ENCODE measurements at places on chromosomes 3 and 15.

DNA sequence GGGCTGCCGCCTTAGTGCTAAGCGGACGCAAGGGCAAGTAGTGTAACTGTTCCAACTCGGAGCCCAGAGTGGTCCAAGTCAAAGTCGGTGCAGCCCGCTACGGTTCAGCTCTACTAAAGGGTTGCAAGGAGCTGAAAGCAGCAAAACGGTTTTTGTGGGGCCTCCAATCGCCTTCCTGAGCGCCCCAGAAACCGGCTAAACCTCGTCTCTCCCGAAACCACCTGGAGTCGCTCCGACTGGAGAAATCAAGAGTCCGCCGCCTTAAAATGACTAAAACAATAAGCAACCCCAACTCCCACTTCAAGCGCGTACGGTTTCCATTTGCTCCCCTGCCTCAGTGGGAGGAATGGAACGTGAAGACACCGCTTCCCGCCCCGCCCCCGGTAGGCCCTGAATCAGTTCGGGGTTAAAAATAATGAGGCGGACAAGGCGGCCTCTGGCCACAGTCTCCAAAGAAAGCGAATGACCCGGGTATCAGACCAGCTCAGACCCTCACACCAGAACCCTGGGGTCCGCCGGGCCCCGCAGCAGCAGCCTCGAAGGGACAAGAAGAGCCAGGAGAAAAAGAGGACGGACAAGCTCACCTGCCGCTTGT is 401 bp downstream of the SEC11A start:
- DNase-seq: no peak

DNA sequence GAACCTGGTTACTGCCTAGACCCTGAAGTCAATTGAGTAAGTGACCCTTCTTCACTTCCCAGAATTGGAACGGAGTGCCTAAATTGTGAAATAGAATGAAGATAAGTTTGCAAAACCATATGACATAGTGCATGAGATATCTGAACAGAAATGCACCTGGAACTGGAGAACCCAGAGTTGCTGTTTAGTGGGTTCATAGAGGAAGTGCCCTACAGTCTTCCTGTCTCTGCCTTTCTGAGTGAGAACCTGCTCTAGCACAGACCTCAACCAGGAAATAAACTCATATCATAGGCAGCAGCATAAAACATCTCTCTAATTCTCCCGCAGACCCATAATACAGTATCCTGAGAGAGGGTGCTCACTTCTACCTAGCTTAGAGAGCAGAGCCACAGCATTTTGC is 82.9 kb downstream of the EOMES start:
- no peak for DNase-seq

DNA sequence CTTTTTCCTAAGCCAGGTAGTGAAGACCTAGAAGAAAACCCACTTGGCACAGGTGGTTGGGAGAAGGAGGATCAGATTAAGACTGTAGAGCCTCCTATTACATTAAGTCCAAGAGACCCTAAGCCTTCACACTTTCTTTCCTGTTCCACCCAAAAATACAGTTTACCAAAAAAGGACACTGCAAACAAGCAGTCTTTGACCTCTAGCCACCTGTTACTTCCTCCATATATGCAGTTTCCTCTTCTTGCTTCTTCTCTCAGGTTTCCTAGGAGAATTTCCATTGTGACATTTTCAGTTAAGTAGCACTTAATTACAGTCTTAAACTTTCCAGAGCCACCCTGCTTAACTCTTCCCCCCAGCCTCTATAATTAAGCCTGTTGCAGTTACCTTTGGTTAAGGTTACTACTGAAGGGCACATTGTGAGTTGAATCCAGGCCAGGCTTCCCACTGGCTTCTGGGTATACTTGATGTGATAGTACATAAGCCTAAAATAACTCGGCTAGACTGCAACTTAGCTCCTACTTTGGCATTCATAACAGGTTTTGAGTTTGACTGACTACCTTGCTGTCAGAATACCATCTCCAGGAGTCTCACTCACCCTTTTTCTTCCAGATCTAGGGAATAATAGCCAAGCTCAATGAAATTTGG is 114.2 kb upstream of the UMPS start:
- DNase-seq: no peak

DNA sequence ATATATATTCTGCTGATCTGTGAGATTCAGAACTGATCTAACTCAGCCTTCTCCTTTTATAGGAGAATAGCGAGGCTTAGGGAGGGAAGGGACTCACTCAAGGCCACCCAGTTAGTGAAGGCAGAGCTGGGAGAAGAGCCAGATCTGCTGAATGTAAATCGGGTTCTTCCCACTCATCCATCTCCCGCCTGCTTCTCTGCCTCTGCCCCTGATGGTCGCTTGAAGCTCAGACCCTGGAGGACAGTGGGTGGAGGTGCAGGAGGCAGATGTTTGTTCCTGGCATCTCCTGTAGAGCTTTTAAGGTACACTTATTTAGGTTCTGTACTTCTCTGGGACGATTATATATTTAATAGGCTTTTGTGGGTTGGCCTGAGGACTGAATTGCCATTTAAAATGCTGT is 4.3 kb downstream of the PDIA5 start:
- DNase-seq: no peak

DNA sequence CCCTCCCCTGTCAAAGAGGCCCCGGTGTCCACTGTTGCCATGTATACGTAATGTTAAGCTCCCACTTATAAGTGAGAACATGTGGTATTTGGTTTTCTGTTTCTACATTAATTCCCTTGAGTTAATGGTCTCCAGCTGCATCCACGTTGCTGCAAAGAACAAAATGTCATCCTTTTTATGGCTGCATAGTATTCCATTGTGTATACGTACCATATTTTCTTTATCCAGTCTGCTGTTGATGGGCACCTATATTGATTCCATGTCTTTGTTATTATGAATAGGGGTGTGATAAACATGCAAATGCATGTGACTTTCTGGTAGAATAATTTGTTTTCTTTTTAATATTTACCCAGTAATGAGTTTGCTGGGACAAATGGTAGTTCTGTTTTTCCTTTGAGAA is 43.3 kb upstream of the AGTR1 start:
- no peak for DNase-seq

GRCh38 chr3:138173769-138174420 is 826 bp downstream of the DBR1 start:
- DNase-seq: no peak

- no peak for DNase-seq
Measured at GRCh38 chr3:53730576-53730975, 115.6 kb downstream of the CHDH start.

- no peak for DNase-seq
Measured at GRCh38 chr3:36894914-36895313, 49.9 kb downstream of the TRANK1 start.

- no peak for DNase-seq
Measured at GRCh38 chr3:70108546-70108945, 109.0 kb downstream of the SAMMSON start.

DNA sequence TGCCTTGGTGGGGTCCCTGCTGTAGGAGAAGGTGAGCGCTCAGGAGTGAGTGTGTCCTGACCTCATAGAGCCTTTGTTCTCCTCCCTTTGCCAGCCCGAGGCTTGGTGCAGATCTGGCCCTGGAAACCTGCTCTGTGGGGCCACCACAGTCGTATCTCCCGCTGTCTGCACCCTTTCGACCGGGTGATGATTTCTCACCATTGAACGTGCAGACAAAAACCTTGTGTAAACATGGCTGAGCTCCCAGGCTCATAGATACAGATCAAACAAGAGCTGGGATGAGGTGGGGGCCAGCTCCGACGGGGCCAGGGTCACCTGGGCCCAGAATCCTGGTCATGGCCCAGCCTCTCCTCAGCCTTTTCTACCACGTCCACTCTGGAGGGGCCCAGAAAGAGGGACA is 34.6 kb upstream of the ESYT3 start:
- no peak for DNase-seq

- no peak for DNase-seq
Measured at GRCh38 chr3:149592758-149593240, 65.0 kb downstream of the WWTR1 start.

DNA sequence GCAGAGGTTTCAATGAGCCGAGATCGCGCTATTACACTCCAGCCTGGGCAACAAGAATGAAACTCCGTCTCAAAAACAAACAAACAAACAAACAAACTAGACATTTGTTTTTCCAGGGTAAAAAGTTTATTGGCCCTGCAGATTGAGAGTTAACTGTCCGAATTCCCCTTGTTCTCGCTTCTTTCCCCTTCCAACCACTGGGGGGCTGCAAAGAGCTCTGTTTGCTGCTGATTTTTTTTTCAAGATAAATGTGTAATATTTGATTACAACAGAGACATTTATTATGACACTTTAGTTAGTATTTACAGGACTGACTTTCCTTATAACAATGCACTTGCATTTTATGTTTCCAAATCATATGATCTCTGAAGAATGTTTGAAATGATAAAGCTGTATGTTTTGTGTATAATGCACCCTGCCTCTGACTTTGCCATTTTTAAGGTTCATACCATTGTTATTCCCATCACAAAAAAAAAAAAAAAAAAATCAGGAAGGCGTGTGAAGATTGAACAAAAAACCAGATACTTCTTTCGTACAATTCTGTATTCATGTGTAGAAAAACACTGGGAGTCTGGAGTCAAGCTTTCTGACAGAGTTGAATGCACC is 2.8 kb downstream of the CLSTN2 start:
- no peak for DNase-seq

DNA sequence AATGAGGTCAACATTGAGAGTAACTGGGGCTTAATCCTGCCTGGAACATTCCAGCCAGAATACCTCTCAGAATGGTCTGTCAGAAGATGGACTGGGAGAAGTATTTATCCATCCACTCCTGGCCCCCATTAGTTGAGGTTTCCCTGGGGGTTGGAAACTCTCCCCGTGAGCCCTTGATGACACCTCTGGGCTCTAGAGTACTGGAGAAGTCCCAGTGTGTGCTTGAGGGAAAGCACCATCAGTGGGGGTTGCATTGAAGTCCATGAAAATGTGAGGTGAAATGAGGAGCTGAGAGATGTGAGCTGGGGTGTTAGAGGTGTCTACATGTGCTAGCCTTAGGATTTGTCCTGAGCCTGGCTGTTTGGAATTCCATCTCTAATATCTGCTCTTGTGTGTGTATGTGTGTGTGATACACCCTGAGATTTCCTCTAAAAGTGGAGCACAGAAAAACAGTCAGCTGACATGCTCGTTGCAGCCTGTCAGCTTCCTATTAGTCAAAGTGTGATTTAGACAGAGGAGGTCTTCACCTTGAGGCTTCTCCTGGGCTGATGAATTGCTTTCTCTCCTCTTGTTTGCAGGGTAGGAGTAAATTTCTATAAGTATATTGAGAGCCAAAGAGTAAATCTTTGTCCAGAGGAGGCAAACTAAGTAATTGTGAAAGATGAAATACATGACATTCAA is 67.6 kb downstream of the NR1D2 start:
- no peak for DNase-seq

GRCh38 chr3:177197041-177197726 is at the start of gene TBL1XR1:
Gene TBL1XR1 (minus strand): TSS chr3:177197482. CDS start chr3:177064977, 132,505 bp downstream.
- DNase-seq: peak; percentile 82

DNA sequence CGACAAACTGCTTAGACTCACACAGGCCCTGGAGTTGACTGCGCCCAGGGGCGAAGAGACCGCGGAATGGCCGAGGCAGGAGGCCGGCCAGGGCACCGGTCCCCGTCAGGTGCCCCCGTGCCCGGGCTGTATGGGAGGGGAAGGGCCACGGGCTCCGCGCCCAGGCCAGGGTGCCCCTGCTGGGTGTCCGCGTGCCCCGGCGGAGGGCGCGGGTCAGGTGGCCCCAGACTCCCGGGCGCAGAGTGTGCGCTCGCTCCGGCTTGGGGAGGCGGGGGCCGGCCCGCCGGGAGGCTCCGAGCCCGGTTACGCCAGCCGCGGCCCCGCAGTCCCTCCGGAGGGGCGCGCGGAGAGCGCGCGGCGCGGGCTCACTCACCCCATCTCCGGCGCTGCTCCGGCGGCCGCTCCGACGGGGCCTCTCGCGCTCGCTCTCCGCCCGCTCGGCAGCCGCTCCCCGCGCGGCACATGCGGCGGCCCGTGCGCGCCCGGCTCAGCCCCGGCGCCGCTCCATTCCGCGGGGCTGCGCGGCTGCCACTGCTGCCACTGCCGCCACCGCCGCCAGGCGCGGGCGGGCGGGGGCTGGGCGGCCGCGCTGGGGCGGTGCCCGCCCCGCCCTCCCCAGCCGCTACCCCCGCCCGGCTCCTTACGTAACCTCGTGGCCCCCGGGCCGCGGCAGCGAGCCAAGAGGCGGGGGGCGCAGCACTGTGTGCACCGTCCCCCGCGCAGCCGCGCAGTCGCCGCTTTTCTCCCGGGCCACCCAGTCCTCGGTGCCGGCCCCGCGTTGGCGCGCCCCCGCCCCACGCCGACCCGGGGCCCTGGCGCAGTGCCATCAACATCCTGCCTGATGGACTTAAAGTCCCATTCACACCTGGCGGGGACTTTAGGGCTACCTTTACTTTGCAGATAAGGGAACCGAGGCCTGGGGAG is at the start of gene HOMER2:
TSS of gene HOMER2 (minus strand) at position 563 of the 924 bp plus-strand sequence. CDS start at position 378, 185 bp downstream.
- DNase-seq: no peak

- DNase-seq: no peak
Measured at GRCh38 chr3:157248590-157249422, 88.9 kb upstream of the CCNL1 start.

DNA sequence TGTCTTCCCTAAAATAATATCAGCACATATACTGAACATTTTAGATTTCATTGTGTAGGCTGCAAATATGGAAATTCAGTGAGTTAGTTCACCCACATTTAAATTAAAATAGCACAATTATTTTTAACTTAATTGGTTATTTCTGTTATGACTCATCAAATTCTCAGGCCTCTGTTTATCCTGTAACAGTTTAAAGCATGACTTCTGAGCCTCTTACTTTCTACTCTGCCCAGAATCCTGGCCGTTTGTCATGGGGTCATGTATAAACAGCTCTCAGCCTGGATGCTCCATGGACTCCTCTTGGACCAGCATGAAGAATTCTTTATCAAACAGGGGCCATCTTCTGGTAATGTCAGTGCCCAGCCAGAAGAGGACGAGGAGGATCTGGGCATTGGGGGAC is 12.2 kb downstream of the TUBGCP4 start:
- DNase-seq: no peak

- no peak for DNase-seq
Measured at GRCh38 chr3:100833483-100833882, 124.2 kb downstream of the TFG start.

GRCh38 chr3:94291686-94292085 is 228.8 kb downstream of the NSUN3 start:
- no peak for DNase-seq

GRCh38 chr3:117306299-117306698 is 596.7 kb downstream of the TUSC7 start:
- DNase-seq: no peak

- DNase-seq: no peak
Measured at GRCh38 chr3:3919316-3919715, 120.1 kb downstream of the LRRN1 start.

DNA sequence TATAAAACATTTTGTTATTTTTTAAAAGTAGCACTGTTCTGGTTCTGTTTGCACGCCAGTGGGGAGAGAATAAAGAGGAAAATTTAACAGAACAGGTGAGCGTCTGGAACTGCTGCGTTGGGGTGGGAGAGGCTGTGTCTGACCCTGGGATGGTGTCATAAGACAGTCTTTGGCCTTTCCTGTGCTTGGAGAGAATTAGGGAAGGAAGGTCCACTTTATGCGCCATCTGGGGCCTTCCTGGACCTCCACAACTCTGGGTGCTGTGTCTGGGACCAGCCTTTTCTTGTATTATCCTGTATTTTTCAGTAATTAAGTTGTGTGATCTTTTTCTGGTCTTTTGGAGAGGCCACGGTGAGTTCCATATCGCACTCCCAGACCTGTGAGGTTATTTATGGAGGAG is 3.3 kb downstream of the FAM43A start:
- no peak for DNase-seq
